ENCODE measurements at places on chromosomes 1 and 21.

GRCh38 chr1:182107209-182107608 lies 45.7 kb upstream of the ZNF648 start:
- DNase-seq: no peak

- DNase-seq: no peak
Observed at GRCh38 chr1:234250747-234251146, 122.5 kb upstream of the COA6 start.

- DNase-seq: no peak
Observed at GRCh38 chr1:33721301-33721815, 142.5 kb upstream of the HMGB4 start.

DNA sequence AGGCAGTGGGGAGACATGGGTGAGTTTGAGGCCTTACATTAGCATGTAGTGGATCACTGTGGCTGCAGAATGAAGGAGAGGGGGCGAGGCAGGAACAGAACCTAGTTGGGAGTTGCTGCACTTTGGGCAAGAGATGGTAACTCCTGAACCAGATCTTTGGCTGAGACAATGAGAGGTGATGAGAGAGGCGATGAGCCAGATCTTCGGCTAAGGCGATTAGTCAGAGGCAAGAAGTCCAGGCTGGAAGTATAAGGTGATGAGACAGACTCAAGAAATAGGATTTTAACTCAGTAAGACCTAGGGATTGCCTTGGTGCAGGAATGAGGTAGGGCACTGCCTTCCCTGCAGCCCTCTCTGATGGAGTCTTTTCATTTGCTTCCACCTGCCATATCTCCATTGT lies 9.1 kb upstream of the ARTN start:
- DNase-seq: no peak

DNA sequence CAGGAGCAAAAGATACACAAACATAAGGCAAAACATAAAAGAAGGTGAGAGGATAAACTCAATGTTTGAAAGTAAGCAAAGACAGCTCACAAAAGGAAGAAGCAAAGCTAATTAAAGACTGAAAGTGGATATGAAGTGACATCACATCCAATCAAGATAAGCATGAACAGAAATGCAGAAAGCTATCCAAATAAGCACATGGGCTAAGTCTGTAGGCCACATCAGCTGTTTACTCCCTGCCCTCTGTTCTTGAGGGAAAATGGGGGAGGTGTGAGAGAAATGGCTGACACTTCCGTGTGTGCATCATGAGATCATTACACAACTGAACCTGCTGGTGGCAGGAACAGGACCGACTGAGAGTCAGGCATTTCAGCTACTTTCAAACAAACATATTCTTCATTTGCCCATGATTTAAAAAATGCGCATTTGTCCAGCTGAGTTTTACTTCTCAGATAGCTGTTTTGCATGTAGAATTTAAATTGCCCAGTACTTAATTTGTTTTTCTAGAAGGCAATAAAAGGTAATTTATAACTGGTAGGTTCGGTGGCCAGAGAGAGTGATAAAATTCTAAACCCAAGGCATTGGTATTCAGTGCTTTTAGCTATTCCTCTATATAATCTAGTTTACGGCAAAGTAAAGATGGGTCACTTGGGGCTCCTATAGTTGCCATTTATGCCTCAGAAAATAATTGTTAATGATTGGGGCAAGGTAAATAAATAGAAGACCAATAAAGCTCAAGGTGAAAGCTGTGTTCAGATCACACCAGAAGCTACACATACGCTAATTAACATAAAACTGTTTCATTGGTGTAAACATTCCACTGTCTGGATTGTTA lies 27.2 kb upstream of the MAN1A2 start:
- DNase-seq: no peak

DNA sequence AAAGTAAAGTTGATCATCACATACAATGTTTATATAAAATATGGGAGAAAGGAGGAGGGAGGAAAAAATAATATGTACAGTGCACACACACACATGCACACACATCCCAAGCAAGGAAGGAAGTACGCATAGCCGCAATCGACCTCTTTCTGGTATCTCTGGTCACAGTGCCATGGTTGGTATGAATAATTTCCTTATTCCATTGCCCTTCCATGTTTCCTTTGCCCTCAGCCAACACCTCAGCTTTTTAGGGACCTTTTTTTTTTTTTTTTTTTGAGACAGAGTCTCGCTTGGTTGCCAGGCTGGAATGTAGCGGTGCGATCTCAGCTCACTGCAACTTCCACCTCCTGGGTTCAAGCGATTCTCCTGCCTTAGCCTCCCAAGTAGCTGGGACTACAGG lies 20.6 kb downstream of the CITED4 start:
- DNase-seq: no peak

- no peak for DNase-seq
Observed at GRCh38 chr1:21700094-21700493, 30.9 kb upstream of the RAP1GAP start.

GRCh38 chr1:209095627-209096595 lies 487.6 kb upstream of the CAMK1G start:
- DNase-seq: no peak

- DNase-seq: no peak
Observed at GRCh38 chr21:18877917-18878316, 474.3 kb upstream of the TMPRSS15 start.

GRCh38 chr1:188154761-188155160 lies 1326.0 kb downstream of the PLA2G4A start:
- DNase-seq: no peak

- no peak for DNase-seq
Observed at GRCh38 chr1:110487726-110488125, 31.2 kb downstream of the KCNA10 start.

DNA sequence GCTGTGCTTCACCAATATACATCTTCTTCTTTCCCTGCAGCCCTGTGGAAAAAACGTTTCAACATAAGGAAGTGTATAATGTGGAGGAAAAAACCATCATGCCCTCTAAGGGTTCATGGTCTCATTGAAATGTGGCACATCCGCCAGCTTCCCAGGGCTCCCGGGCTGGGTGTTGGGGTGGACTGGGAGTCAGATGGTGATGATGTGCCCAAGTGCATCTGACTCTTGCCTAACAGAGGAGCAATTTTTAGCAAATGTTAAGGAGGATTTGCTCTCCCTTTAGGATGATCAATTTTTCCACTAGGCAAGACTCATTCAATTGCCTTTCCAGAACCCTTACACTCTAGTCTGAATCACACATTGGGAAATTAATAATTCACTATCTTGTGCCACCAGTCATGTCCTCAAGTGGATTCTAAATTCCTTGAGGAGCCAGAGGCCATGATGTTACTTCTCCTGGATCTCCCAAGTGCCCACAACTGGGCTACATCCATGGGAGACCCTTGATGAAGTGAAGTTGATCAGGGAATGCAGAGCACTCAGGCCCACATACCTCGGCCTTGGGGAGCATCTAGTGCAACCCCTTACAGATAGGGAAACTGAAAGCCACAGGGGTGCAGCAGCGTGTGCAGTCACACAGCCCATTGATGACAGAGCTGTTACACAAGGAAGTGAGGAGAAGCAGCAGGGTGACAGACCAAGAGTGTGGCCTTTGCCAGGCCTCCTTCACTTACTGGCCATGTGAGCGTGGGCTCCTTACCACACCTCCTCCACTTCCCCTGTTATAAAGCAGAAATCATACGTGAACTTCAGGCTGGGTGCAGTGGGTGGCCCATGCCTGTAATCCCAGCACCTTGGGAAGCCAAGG lies 100.0 kb upstream of the SLC44A3 start:
- DNase-seq: no peak

GRCh38 chr1:172967936-172968335 lies 82.8 kb downstream of the TNFSF18 start:
- no peak for DNase-seq

DNA sequence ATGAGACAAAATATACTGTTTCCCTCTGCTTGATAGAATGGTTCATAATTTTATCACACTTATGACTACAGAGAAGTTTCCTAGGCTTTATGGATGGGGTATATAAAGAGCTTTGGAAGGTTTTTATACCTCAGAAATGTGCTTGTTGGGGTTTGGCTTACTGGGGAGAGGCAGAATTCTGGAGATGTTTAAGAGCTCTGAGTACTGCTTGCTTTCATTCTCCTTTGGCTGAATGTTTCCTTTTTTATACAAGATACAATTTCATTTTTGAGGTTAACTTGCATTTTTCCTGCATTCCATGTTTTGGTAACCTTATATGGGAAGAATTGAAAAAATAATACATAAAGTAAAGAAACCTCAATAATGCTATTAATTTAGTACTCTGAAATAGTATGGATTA lies 157.7 kb upstream of the COL11A1 start:
- no peak for DNase-seq

- DNase-seq: no peak
Observed at GRCh38 chr1:192462616-192463015, 113.0 kb upstream of the RGS1 start.

- no peak for DNase-seq
Observed at GRCh38 chr1:193060406-193060805, 994 bp downstream of the RO60 start.
